ENCODE measurements at places on chromosomes 11 and 22.
A peak's percentile ranks its signal among the peaks of the same experiment; 100 is the strongest.

DNA sequence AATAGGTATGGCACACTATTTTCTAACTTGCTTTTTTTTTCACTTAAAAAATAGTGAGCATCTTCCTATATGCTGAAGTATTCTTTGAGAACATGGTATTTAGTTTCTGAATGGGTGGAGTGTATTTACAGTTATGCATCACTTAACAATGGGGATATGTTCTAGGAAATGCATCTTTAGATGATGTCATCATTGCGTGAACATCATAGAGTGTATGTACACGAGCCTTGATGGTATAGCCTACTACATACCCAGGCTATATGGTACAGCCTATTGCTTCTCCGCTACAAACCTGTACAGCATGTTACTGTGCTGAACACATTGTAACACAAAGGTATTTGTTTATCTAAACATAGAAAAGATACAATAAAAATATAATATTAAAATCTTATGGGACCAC, 124.3 kb upstream of the ASPHD2 start:
- H3K4me1 ChIP-seq, result no peaks in the 10 kb centered on the region
- no peak overlapping the region for H3K27ac ChIP-seq
- no peaks in the 10 kb centered on the region for H3K27me3 ChIP-seq
- DNase-seq, result no peak

- H3K27me3 ChIP-seq, result no peaks in the 10 kb centered on the region
- no peaks in the 10 kb centered on the region for H3K4me1 ChIP-seq
- DNase-seq, result peak; percentile 59
- no peak overlapping the region for H3K27ac ChIP-seq
- no peaks in the 10 kb centered on the region for H3K36me3 ChIP-seq
Measured at GRCh38 chr11:1150116-1150515, 7.6 kb upstream of the MUC5AC start.

GRCh38 chr11:40027720-40028119, 1431.7 kb downstream of the LRRC4C start:
- no peaks in the 10 kb centered on the region for H3K4me1 ChIP-seq
- H3K4me3 ChIP-seq, result no peak overlapping the region
- H3K36me3 ChIP-seq, result no peaks in the 10 kb centered on the region
- no peak overlapping the region for H3K27ac ChIP-seq
- H3K27me3 ChIP-seq, result no peaks in the 10 kb centered on the region

DNA sequence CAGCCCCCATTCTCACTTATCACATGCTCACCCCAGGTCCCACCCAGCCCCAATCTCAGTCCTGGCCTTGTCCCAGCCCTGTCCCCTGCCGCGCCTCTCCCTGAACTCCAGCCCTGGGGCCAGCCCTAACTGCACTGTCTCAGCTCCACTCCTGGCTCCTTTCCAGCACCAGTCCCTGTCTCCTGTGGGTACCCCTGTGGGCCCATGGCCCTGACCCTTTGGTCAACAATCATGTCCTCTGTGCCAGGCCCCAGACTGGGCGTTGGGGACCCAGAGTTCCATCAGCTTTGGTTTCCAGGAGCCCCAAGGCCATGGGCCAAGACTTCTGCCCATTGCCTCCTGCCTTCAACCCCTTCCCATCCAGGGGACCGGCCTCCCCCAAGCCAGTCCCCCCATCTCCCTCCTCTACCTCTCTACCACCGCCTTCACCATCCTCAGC, 757 bp downstream of the SPI1 start:
- H3K36me3 ChIP-seq, result no peaks in the 10 kb centered on the region
- no peak overlapping the region for H3K27ac ChIP-seq
- H3K4me1 ChIP-seq, result no peaks in the 10 kb centered on the region
- DNase-seq, result peak; percentile 55
- no peak overlapping the region for H3K4me3 ChIP-seq

DNA sequence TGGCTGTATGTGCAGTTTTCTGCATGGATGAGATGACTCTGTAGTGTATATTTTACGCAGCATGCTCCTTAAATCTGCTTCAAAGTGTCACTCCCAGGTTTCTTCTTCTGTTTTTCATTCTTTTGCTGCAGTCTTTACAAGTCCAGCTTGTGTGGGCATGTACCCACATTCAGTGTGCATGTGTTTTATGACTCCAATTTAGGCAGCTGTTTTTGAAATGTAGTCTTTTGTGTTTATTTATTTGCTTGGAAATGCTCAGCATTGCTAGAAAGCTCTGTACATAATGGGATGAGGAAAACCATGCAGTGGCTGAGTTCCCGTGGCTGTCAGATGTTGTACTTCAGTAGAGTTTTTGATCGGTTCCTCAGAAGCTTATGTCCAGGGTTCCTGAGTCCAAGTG, 138.5 kb downstream of the ARHGAP42 start:
- no peaks in the 10 kb centered on the region for H3K36me3 ChIP-seq
- H3K4me1 ChIP-seq, result peaks cover 9% of the 10 kb centered on the region
- DNase-seq, result no peak
- no peak overlapping the region for H3K4me3 ChIP-seq
- H3K27me3 ChIP-seq, result no peaks in the 10 kb centered on the region

GRCh38 chr11:100546714-100547113, 140.4 kb upstream of the ARHGAP42 start:
- no peaks in the 10 kb centered on the region for H3K27me3 ChIP-seq
- no peak for DNase-seq
- no peaks in the 10 kb centered on the region for H3K4me1 ChIP-seq
- H3K4me3 ChIP-seq, result no peak overlapping the region

DNA sequence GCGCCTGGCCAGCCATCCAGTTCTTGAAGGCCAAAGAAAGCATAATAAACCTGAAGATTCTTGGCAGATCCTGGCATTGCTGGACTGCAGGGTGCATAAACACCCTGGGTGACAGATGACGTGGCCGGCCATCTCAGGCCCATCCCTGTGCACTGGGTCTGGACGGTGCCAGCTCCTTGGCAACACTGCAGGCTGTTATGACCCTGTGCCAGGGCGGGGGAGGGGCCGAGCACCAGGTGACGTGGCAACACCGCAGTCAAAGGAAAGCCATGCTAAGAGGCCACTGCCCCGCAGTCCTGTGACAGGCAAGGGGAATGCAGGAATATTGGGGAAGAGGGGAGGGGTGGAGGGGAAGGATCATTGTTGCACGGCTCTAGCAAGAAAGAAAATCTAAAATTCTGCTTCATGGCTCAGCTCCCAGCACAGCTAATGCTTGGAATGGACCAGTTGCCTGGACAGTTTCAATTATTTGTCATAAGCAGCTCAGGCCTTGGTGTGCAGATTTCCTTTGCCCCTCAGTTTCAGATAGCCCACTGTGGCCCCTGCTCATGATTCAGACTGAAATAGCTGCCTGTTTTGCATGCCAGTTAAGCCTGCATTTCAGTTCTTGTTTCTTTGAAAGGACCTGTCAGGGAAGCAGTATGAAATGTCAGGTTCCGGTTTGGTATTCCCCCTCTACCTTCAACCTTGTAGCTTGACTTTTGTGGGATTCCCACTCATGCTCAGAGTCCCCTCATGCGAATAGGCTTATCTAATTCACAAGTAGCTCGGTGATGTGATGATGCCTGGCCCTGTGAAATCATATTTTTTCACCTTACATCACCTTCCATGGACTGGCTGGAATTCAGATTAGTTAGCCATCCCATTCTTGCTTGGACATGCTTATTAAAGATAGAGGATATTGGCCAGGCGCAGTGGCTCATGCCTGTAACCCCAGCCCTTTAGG, 29.7 kb upstream of the DDX6 start:
- no peaks in the 10 kb centered on the region for H3K4me1 ChIP-seq
- H3K4me3 ChIP-seq, result no peak overlapping the region
- peak overlapping the region; percentile 68 for H3K27ac ChIP-seq
- DNase-seq, result peak; percentile 96

- H3K4me1 ChIP-seq, result no peaks in the 10 kb centered on the region
- H3K27ac ChIP-seq, result no peak overlapping the region
- H3K4me3 ChIP-seq, result no peak overlapping the region
Measured at GRCh38 chr11:62151737-62152102, 27.9 kb downstream of the INCENP start.

- peaks cover 11% of the 10 kb centered on the region for H3K4me1 ChIP-seq
- no peak overlapping the region for H3K27ac ChIP-seq
- H3K36me3 ChIP-seq, result no peaks in the 10 kb centered on the region
- H3K27me3 ChIP-seq, result no peaks in the 10 kb centered on the region
- H3K4me3 ChIP-seq, result no peak overlapping the region
Measured at GRCh38 chr11:26948881-26949280, 45.0 kb upstream of the FIBIN start.

- DNase-seq, result peak; percentile 49
- no peak overlapping the region for H3K27ac ChIP-seq
- H3K36me3 ChIP-seq, result no peaks in the 10 kb centered on the region
Measured at GRCh38 chr11:2272228-2272945, 2.0 kb upstream of the ASCL2 start.

DNA sequence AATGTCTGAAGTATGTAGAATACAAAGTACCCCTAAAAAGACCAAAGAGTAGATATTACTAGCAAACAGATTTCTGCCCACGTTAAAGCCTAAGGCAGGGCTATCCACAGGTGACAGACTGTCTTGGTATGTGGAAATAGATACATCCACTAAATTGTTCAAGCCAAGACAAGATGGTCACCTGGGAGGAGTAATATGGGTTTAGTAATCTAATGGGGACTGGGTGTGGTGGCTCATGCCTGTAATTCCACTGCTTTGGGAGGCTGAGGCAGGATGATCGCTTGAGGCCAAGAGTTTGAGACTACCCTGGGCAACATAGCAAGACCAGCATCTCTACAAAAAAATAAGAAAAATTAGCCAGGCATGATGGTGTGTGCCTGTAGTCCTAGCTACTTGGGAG, 7.5 kb downstream of the SGSM3 start:
- no peaks in the 10 kb centered on the region for H3K4me1 ChIP-seq
- no peaks in the 10 kb centered on the region for H3K36me3 ChIP-seq
- H3K4me3 ChIP-seq, result no peak overlapping the region
- no peak overlapping the region for H3K27ac ChIP-seq
- no peak for DNase-seq

GRCh38 chr22:30508216-30508615, 2.7 kb upstream of the SEC14L4 start:
- no peaks in the 10 kb centered on the region for H3K36me3 ChIP-seq
- no peak overlapping the region for H3K4me3 ChIP-seq
- H3K27ac ChIP-seq, result no peak overlapping the region
- no peaks in the 10 kb centered on the region for H3K27me3 ChIP-seq
- DNase-seq, result no peak

GRCh38 chr11:45982656-45983470, 60.4 kb downstream of the LARGE2 start:
- no peak overlapping the region for H3K4me3 ChIP-seq
- no peaks in the 10 kb centered on the region for H3K27me3 ChIP-seq
- H3K27ac ChIP-seq, result no peak overlapping the region
- H3K4me1 ChIP-seq, result peaks cover 2% of the 10 kb centered on the region

GRCh38 chr11:69393865-69394233, 87.6 kb upstream of the LINC01488 start:
- H3K4me1 ChIP-seq, result no peaks in the 10 kb centered on the region
- DNase-seq, result no peak
- no peak overlapping the region for H3K27ac ChIP-seq
- no peak overlapping the region for H3K4me3 ChIP-seq
- H3K36me3 ChIP-seq, result no peaks in the 10 kb centered on the region

GRCh38 chr11:123755813-123756212, 1.5 kb upstream of the OR6X1 start:
- no peak for DNase-seq
- no peak overlapping the region for H3K27ac ChIP-seq
- no peaks in the 10 kb centered on the region for H3K4me1 ChIP-seq
- H3K27me3 ChIP-seq, result no peaks in the 10 kb centered on the region
- H3K36me3 ChIP-seq, result no peaks in the 10 kb centered on the region

DNA sequence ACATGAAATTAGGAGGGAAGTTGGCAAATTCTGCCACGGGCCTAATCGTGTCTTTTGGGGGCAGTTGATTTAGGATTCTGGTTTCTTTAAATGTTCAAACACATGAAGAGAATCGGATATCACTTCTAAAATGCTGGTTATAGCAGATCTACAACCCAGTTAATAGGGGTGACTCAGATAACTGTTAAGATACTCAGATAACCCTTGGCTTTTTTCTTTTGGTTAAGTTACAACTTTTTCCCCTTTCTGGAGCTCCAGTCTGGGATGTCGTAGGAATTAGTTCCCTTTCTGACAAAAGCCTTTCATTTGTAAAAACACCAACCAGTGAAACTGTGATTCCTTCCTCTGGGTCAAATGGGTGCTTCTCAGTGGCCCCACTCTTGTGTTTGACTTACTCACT, 976 bp downstream of the DEPDC7 start:
- H3K4me1 ChIP-seq, result no peaks in the 10 kb centered on the region
- H3K27me3 ChIP-seq, result no peaks in the 10 kb centered on the region
- H3K4me3 ChIP-seq, result peak overlapping the region; percentile 67
- no peak overlapping the region for H3K27ac ChIP-seq
- no peak for DNase-seq

DNA sequence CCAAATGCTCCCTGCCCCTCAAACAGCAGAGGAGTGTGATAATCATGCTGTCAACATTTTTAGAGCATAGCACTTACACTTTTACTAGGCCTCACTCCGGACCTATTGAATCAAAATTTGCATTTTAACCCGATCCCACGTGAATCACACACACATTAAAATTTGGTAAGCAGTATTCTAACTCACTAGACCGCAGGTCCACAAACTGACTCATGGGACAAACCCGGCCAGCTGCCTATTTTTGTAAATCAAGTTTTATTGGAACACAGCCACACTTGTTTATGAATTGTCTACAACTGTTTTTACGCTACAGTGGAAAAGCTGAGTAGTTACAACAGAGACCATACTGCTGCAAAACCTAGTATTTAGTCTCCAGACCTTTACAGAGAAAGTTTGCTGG, 43.3 kb downstream of the SNX19 start:
- no peaks in the 10 kb centered on the region for H3K27me3 ChIP-seq
- peaks cover 5% of the 10 kb centered on the region for H3K4me1 ChIP-seq
- no peak overlapping the region for H3K4me3 ChIP-seq
- DNase-seq, result no peak
- H3K27ac ChIP-seq, result peak overlapping the region; percentile 100
- peaks cover under 1% of the 10 kb centered on the region for H3K36me3 ChIP-seq

DNA sequence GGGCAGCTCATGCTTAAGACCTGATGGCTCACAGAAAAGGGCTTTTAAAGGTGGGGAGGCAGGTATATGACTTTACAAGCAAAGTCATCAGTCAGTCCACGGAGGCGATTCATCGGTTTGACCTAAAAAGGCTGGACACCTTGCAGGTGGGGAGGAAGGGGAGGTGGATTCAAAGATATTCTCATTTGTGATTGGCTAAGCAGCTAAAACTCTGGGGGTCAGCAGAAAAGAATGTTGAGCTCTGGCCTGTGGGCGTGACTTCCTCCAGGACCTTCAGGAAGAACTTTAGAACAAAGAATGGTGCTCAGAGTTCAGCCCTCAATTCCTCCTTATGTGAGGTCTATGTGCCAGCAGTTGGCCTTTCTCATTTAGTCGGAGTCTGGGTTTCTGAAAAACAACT, 78.3 kb upstream of the LMO1 start:
- no peak overlapping the region for H3K4me3 ChIP-seq
- H3K27ac ChIP-seq, result no peak overlapping the region
- no peaks in the 10 kb centered on the region for H3K27me3 ChIP-seq
- no peaks in the 10 kb centered on the region for H3K4me1 ChIP-seq

GRCh38 chr22:23067691-23068090, 2.6 kb upstream of the GNAZ start:
- peak; percentile 29 for DNase-seq
- H3K36me3 ChIP-seq, result no peaks in the 10 kb centered on the region
- H3K4me1 ChIP-seq, result no peaks in the 10 kb centered on the region

- H3K27ac ChIP-seq, result no peak overlapping the region
- no peaks in the 10 kb centered on the region for H3K27me3 ChIP-seq
- no peak for DNase-seq
- H3K4me1 ChIP-seq, result no peaks in the 10 kb centered on the region
- no peak overlapping the region for H3K4me3 ChIP-seq
- H3K36me3 ChIP-seq, result no peaks in the 10 kb centered on the region
Measured at GRCh38 chr11:14448240-14448639, 51.4 kb downstream of the COPB1 start.

All from aorta (tissue), 5 donors.